ENCODE measurements at places on chromosomes 11 and 22.

- no peak for DNase-seq
Observed at GRCh38 chr11:22456993-22457762, 119.0 kb downstream of the SLC17A6 start.

DNA sequence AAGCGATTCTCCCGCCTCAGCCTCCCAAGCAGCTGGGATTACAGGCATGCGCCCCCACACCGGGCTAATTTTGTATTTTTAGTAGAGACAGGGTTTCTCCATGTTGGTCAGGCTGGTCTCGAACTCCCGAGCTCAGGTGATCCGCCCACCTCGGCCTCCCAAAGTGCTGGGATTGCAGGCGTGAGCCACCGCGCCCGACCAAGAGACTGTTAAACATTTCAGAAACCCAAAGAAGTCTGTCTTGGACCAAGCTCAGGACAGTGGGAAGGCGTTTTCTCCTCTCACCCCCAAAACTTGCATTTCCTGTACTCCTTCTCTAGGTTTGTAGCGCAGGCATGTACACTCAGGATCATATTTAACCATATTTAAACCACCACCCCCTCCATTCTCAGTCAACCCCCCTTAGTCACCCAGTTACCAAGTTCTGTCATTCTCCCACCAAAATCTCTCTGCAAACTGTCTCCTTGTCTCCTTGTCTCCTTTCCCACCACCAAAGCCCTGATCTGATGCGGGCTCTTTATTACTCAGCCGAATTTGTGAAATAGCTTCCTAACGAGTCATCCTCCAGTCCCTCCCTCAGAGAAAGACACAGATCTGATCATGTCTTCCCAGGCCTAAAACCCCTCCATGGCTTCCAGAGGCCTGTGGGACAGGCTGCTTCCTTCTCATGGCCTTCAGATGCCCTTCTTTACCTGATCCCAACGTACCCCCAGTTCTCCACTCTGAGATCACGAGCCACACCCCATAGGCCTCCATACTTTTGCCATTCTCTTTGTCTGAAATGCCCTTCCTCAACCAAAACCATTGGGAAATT lies 29.0 kb upstream of the CREB3L1 start:
- no peak for DNase-seq

- DNase-seq = no peak
Observed at GRCh38 chr11:62075438-62075837, 48.4 kb upstream of the INCENP start.

DNA sequence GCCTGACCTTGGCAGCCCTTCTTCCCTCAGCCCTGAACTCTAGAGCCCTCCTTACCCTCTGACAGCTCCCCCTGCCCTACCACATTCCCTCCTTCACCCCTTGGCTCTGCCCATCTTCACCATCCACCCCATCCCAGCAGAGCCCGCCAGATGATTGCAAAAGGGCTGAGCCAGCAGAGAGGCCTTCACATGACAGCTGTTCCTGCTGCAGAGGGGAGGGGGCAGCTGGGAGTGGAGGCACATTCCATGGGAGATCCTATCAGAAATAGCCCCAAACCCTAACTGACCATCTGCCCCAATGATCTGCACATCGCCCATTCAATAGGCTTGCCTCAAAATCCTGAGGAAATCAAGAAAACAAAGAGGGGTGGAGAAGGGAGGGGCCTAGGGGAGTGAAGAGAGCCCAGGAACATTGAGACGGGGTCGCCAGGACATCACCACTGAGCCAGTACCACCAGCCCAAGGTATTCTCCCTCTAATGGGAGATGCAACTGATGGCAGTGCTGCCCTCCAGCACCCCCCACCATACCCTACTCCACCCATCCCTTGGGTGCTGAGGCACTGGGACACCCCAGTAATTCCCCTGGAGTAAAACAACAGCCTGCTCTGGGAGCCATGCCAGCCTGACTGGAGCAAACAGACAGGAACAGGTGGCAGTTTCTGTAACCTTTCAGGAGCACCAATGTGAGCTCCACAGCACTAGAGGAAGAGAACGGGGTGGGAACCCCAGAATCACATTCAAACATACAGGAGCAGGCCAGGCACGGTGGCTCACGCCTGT lies 8.0 kb upstream of the AHNAK start:
- DNase-seq = no peak

DNA sequence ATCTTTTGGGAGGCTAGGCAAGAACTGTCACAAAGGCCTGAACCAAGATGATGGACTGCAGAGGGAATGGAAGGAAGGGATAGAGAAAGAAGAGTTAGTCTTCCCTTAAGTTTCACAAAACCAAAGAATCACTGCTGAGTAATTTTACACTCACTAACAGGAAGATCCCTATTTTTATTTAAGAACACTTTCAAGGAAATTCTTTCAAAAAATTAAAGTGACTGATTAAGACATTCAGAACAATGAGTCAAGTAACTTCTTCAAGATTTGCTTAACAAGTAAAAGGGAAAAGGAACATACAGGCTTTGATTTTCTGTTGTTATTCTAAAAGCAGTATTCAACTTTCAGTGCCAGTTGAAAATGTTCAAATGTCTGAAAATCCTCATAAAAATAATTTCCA lies 3.1 kb downstream of the PITPNB start:
- DNase-seq = no peak

- DNase-seq = no peak
Observed at GRCh38 chr11:116580799-116581198, 192.0 kb downstream of the BUD13 start.

DNA sequence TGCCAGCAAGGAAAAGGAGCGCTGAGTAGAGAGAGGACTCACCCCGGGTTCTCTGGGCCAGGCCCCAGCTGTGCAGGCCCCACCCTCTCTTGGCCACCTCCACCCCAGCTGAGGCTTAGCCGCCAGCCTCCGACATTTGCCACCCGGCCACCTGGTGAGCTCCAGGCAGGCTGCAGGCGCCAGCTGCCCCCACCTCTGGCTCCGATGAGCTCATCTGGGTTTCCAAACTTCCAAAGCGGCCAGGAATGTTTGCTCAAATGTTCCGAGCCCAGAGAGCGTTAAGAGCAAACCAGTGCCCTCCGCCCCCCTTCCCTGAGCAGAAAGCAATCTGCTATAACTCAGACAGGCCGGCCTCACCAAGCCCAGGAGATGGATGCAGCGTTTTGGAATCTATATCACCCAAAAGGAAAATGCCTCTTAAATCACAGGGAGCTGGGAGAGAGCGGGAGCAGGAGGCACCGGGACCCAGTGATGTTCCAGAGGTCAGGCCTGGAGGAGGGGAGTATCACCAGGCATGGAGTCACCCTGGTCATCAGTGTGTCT lies 9.1 kb upstream of the MN1 start:
- DNase-seq = no peak

- no peak for DNase-seq
Observed at GRCh38 chr22:30681831-30682230, 12.8 kb upstream of the OSBP2 start.

DNA sequence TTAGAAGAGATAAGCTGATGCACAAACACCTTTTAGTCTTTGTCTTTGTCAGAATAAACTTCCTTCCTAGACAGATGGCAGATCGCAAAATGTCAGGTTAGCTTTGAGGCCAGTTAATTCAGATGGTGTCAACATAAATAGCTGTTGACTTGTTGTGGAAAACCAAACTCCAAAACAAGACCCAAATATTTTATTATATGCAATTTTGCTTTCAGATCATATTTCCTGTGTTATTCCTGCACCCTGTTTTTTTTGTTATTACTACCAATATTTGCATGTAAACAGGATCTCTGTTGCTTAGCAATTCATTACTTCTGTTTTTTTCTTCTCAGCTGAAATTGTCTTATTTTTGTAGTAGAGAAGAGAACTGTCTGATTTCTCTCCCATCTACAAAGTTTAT lies 316.0 kb downstream of the ETS1 start:
- DNase-seq = no peak

- no peak for DNase-seq
Observed at GRCh38 chr22:41966607-41967240, 2.5 kb upstream of the SEPTIN3 start.

DNA sequence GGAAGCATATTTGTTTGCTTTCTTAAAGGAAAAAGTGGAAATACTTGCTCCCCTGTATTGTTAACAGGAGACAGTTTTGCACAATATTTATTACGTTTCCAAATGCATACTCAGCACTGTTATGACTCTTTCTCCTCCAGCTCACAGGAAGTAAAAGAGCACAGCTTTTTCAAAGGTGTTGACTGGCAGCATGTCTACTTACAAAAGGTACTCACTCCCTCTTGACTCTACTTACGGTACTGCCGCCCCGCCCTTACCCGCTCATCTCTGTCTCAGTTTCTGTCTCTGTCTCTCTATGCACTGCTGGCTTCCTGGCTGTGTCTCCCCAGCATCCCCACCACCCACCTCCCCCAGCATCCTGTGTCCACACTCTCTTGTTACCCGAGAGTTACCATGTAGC lies 32.2 kb upstream of the MYO18B start:
- DNase-seq = no peak

DNA sequence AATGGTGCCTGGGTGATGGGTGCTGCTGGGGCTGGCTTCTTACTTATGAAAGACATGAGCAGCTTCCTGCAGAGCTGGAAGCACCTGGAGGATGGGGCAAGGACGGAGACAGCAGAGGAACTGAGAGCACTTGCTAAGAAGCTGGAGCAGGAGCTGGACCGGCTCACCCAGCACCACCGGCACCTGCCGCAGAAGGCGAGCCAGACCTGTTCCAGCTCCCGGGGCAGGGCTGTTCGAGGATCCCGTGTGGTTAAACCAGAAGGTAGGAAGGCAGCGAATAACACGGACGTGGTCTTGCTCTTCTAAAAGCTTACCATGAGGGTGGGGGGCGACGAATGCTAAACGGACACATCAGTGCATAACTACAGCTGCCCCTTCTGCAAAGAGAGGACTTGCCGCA lies 9.3 kb downstream of the APOL5 start:
- no peak for DNase-seq

DNA sequence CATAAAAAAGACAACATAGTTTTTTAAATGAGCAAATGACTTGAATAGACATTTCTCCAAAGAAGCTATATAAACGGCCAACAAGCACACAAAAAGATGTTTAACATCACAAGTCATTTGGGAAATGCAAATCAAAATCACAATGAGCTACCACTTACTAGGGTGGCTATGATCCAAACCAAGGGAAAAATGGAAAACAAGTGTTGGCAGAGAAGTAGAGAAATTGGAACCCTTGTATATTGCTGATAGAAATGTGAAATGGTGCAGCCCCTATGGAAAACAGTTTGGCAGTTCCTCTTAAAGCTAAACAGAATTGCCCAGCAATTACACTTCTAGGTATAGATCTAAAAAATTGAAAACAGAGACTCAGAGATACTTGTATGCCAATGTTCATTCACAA lies 29.0 kb downstream of the PAMR1 start:
- DNase-seq = no peak

GRCh38 chr11:44877571-44878497 lies 72.8 kb downstream of the TP53I11 start:
- no peak for DNase-seq

- no peak for DNase-seq
Observed at GRCh38 chr11:131658414-131658813, 288.0 kb downstream of the NTM start.

GRCh38 chr22:37563153-37564081 lies 3.1 kb downstream of the CDC42EP1 start:
- peak; percentile 82 for DNase-seq

GRCh38 chr11:65003282-65003681 lies 6.5 kb upstream of the BATF2 start:
- DNase-seq = no peak

DNA sequence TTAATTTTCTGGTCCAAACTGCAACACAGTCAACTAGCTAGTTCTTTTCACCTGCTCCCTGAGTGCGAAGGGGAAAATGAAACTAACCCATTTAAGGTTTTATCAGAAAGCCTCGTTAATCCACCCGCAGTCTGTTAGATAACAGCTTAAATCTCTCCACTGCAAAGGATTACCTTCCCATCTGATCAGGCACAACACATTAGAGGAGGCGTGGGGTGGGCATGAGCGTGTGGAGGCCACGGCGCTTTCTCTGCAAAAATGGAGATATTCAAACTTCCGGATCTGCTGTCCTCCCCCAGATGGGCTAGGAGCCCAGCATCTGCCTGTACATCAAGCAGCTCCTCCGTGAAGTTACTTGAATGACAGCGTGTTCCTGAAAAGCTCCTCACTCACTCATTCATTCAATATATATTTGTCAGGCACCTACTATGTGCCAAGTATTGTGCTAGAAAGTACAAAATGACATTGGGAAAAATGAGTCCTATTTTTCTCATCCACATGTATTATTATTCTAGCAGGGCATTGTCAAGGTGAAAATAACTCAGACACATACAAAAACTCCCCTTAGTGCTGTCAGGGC lies 13.5 kb upstream of the ANKK1 start:
- DNase-seq = no peak

- DNase-seq = no peak
Observed at GRCh38 chr11:63855975-63856374, 17.1 kb downstream of the MARK2 start.

DNA sequence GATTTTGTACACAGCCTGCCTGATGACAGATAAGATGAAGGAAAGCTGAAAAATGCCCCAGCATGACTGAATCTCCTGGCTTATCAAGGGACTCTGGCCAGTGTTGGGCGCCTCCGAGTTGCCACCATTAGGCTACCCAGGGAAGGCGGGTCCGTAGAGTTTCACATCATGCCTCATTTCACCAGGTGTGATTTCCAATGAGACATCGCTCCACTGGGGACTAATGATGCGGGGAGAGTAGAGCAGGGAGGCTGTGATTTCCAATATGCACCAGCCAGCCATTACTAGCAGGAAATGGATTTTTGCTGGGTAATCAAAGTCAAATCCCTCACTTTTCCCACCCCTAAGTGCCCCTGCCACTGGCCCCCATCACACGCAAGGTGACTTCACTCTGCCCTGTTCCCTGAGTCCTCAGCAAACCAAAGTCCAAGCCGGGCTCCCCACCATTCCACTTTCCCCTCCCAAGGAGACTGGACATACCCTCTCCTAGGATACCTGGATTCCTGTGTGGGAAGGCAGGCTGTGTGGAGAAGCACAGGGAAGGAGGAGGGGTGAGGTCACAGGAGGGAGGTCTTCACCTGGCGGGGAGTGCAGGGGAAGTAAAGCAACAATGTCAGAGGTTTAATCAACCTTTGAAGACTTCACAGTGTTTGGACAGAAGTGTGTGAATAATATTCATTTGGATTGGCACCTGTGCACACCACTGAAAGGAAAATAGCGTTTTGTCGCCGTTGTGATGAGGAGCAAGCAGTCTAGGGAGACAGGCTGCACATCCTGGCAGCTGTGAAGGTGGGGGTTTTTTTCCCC lies 613.3 kb upstream of the CADM1 start:
- no peak for DNase-seq

Data from NCI-H1048 (cell line).